Endothelial cell (in vitro differentiated cells): ENCODE measurements at places on chromosomes 11 and 22. TPM values are rescaled to one million over a fixed set of nuclear protein-coding genes. Genes with fewer than 3 reads are reported as not detected.

GRCh38 chr11:82995754-82996398 lies 75.8 kb downstream of the RAB30 start:
- no peak for DNase-seq

- no peak for DNase-seq
Measured at GRCh38 chr11:33842236-33842915, 49.5 kb downstream of the LMO2 start.

The GGT5 gene
- total RNA-seq: 1.6 TPM

GRCh38 chr11:11262171-11262920 lies 90.7 kb downstream of the CSNK2A3 start:
- DNase-seq: no peak

DNA sequence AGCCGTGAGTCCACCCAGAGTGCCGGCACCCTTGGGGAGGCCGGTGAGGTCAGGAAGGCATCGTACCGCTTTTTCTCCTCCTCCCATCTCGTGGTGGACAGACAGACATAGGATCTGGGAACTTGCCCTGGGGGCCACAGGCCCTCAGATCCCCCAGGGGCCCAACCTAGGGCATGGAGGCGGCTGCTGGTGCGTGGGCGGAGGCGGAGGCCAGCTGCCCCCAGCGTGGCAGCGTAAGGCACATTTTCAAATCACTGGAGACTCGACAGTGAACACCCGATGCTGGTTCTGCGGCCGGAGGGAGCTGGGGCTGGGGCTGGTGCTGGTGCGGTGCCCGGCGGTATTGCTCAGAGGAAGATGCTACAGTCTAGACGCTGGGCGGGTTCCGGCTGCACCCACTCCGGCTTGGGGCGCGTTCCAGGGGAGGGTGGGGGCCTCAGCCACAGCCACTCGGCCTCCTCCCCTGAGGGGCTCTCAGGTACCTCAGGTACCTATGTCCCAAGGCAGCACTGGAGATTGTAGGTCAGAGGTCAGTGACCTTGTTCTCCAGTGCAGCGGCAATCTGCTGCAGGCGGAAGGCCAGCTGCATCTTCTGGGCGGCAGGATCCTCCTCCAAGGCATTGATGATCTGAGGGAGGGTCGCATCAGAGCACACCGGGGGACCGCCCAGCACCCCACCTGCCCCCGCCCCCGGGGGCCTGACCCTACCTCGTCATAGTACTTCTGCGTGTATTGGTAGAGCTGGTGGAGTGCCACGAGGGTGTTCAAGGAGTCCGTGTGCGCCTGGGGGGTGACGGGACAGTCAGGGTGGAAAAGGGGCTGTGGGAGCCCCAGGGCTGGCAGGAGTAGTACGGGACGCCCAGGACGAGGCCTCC lies 5.2 kb upstream of the MAPK11 start:
- no peak for DNase-seq

GRCh38 chr11:126748100-126748791 lies 252.3 kb downstream of the KIRREL3 start:
- no peak for DNase-seq

- no peak for DNase-seq
Measured at GRCh38 chr11:12573707-12574485, 100.3 kb upstream of the TEAD1 start.

DNA sequence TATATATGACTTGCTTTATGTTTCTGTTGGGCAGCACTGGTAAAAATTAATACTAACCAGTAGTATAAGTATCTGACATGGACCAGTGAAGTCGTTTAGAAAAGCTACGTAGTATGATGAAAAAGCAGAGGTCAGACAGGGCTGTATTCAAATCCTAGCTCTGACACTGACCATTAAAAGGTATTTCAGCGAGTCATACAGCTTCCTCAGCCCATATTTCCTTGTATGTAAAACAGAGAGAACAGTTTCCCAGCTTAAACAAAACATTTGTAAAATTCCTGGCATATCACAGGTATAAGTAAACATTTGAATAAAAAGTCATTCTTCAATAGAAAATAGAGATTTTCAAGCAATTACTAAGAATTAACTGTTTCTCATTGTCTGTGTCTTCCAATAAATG lies 4.2 kb downstream of the NOX4 start:
- DNase-seq: no peak

GRCh38 chr11:129997513-129997912 lies 5.1 kb downstream of the PRDM10 start:
- no peak for DNase-seq

The TNNI2 gene
- not detected for total RNA-seq

DNA sequence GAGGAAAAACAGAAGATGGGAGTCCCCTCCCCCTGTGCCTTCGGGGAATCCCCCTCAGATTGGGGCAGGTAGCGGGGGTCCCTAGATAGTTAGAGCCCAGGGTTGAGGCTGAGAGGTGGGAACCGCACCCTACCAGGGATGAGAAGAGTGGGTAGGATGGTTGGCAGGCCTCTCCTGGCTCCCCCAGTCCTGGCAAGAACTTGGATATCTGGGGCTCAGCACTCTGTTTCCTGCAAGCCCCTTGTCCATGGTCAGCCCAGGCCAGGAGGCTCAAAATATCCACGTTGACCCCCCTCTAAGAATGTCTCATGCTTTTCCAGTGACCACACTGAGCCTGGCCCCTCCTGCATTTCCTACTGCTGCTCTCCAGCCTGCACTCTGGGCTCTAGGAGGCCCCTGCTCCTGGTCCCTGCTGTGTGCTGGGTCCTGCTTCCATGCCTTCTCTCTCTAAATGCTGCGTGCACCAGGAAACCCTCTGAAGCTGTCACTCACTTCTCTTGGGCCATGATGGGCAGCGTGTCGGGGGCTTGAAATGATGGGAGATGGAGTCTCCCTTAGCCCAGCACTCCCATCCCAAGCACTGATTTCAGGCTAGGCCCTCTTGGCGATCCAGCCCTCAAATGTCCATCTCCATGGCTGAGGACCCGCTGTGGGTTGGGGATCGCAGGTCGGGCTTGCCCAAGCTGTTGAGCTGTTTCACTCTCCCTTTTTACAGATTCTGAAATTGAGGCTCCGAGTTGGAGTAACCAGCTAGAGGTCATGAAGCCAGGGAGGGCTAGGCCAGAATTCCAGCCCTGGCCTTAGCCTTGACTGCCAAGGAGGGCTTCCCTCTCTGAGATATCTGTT lies 2.0 kb downstream of the MAP3K11 start:
- DNase-seq: peak; percentile 57

GRCh38 chr11:131688048-131688693 lies 317.8 kb downstream of the NTM start:
- DNase-seq: peak; percentile 84

DNA sequence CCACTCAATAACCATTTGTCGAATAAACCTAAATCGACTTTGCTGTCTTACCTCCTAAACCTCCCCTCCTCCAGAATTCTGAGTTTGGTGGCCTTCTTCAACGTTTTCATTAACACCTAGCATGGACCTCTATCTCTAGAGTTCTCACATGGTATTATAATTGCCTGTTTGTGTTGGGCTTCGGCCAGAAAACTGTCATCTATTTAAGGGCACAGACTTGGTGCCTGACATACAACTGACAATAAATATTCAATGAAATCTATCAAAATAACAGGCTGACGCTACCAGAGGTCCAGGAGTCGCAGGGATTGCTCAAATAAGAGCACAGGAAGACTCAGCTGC lies 687 bp downstream of the ALKBH8 start:
- DNase-seq: no peak

DNA sequence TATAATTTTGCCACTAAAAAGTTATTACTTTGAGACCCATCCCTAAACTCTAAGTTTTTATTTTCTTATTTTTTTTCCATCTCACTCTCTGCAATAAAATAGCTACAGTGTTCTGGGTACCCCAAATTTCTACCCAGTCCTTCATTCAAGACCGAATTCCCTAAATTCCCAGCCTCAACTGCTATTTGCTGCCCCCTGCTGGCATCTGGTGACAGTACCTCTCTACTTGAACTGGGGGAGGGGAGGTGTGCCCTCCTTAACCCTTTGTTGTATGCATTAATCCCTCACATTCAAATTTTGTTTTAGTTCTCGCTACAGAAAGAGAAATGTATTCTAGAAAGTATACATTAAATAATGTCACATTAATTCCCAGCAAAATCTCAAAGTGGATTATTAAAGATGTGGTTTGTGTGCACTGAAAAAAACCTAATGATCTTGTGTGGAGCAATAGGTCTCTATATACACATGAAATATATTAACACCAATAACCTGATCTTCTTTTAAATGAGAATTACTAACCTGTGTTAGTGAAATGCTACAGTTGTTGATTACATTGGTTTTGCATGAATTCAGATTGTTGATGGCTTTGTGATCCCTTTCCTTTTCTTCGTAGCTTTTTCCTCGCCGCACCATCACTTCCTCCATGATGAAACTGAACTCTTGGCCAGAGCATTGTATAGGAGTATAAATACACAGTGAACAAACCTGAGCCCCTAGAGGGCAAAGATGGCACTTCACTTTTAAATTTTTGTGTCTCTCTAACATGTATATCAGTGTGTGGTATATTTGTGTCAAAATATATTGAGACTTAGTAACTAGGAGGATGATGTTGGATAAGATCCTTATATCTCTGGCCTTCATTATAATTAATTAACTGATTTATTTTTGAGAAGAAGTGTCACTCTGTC lies 590.0 kb downstream of the METTL15 start:
- peak; percentile 75 for DNase-seq

The ROBO4 gene
- 28.8 TPM for total RNA-seq

The KREMEN1 gene
- total RNA-seq: 3.1 TPM

The RFPL3 gene
- not detected for total RNA-seq

DNA sequence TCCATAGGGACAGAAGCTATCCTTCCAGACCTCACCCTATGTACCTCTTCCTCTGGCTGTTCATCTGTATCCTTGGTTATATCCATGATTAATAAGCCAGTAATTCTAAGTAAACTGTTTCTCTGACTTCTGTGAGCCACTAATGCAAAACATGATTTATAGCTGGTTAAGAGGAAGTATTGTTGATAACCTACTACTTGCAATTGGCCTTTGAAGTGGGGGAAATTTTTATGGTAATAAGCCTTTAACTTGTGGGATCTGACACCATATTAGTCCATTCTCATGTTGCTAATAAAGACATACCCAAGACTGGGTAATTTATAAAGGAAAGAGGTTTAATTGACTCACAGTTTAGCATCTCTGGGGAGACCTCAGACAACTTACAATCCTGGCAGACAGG lies 21.9 kb downstream of the CASP12 start:
- no peak for DNase-seq

The KIAA1671 gene
- 92.1 TPM for total RNA-seq

GRCh38 chr11:67493548-67494370 lies 10.9 kb downstream of the AIP start:
- no peak for DNase-seq

DNA sequence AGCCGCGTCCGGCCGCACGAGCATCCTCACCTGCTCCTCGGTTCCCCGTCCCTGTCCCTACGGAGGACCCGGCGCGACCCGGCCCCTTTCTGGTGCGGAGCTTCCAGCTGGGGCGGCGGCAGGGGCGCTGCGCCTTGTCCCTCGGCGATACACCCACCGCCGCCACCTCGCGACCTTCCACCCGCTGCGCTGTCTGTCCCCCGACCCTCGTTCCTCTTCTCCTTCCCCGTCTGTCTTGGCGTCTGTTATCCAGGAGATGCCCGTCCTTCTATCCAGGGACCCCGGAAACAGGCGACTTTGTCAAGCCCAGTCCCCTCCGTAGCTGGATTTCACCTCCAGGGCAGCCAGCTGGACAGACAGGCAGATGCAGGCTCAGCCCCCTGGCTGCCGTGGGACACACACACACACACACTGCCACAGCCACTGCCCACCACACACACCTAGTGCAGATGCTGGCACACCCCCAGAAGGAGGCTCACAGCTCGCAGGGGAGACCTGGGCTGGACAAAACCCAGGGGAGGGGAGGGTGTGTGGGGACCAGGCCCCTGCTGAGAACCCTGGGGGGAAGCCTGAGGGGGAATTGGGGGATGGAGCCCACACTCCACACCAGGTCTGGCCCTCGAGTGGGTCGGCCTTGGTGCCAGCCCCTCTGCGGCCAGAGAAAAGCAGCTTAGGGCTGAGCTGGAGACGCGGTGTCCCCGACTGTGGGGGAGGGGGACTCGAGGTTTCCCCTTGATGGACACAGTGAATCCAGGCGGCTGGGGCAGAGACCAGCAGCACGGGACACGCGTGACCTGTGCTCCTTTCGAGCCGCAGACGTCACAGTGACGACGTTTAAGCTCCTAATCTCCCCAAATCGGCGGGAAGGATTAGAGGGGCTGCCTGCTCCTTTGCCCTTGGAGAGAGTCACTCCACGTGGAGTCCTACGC lies 788 bp downstream of the DRD4 start:
- no peak for DNase-seq

DNA sequence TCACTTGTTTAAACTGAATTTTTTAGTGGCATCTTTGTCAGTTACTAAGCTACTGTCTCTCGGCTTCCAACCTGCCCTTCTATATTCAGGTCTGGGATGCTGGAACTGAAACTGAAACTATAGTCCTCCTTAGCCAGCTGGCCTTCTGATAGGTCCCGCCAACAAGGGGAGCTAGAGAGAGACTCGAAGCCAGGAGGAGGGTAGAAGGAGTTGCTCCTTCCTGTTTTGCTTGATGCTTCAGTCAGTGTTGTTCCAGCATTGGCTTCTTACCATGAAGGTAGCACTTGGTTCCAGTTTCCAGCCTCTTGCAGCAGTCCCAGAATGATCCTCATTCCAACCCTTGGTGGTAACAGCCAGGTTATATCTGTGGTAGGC lies 32.9 kb upstream of the HORMAD2 start:
- DNase-seq: no peak

The INSC gene
- 0.23 TPM for total RNA-seq

The HEPN1 gene
- not detected for total RNA-seq

DNA sequence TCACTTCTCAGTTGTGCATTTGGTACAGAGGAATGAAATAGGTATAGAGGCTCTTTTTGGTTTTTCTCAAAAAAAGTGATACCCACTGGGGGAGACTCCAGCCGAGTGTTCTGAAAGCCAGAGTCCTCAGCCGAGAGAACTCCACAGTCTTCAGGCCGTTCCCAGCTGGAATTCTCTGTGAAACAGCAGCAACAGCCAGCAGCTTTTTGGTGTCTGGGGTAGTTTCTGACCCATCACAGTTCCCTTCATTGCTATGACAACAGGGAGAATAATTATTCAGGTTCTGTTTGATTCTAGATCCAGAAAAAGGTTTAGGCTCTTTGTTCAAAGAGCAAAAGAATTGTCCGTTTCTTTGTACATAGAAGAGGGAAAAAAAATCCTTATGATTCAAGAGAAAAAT lies 84.6 kb downstream of the C22orf31 start:
- no peak for DNase-seq
